ENCODE measurements at places on chromosomes 2 and 18.

- DNase-seq: no peak
These were observed 412.3 kb upstream of the ETAA1 start for GRCh38 chr2:66984864-66985263.

- no peak for DNase-seq
These were observed 98.2 kb downstream of the GAREM1 start for GRCh38 chr18:32372381-32373061.

- no peak for DNase-seq
These were observed 76.4 kb upstream of the DYNC1I2 start for GRCh38 chr2:171610824-171611223.

GRCh38 chr2:197007716-197008628 lies 81.5 kb upstream of the PGAP1 start:
- no peak for DNase-seq

GRCh38 chr18:57389271-57389670 lies 36.9 kb downstream of the ST8SIA3 start:
- no peak for DNase-seq

DNA sequence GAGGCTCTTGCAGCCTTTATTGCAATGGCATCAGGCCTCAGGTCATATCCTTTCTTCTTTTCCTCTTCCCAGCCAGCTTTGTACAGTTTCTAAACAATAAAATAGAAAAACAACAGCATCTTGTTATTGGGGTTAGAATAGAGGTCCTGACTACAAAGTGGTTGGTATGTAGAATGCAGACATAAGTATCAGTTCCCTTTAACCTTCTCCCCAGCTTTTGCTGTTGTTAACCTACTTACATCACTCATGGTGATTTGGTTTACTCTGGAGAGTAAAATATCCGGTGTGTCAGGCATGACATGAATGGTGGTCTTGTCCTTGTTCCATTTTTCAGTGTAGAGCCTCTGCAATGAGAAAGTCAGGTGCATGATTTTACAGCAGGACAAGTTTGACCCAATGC lies 69.8 kb downstream of the NEB start:
- DNase-seq: no peak

GRCh38 chr2:112054847-112055729 lies at the start of gene TMEM87B:
Gene TMEM87B (plus strand): TSS chr2:112055269. CDS start chr2:112055592, 323 bp downstream.
- DNase-seq: peak; percentile 98

DNA sequence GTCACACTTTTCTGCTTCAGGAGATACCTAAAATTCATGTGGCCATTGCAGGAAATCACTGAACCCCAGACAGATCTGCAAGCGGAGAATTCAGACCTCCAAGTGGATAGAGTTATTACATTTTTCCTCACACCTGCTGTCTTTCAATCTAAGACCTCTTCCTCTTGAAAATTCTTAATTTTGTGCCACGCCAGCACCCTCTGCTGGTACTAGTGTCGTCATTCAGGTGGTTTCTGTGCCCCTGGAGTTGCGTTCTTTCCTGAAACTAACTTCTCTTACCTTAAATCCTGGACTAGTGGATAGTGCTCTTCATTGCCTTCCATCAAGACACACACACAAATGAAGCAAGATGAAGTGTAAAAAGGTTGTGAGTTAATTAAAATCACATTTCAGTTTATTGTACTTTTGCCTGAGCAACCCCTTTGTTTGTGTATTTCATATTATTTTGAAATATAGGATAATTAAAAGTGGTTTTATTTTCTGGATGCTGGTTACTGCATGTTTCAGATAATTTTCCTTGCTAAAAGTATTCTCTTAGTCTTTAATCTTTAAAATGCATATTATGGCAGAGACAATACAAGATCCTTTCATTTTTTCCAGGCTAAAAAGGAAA lies 1.6 kb upstream of the DNER start:
- DNase-seq: peak; percentile 59

DNA sequence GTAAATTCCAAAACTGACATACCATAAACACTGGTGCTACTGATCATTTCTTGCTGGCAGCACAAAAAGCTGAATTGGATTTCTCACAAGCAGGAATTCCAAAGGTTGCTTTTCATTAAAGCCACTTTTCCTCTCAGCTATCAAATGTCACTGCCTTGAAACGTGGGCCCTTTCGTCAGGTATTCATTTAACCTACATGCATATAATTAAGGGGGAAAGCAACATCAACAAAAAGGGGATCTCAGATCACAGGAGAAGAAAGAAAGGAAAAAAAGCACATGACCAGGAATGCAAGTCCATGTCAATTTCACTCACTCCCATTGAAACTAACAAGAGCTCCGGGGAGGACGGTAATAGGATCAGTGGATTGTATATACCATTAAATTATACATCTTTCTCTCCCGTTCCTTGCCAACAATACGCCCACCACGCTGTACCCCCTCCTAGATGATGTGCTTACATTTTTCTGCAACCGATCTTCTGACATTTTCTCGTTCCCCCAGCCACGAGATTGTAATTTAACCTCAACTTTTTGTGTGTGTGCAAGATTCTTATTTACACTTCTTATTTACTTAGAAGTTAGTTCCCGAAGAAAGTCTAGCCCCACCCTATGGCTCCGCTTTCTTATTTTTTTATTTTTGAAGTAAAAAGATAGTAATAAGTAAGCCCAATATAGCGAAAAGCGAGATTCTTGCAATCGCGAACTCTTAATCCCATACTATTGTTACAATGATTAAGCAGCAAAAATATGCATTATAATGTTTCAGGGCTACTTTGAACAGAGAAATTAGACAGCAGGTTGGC lies 725 bp downstream of the FIGN start:
- DNase-seq: no peak

DNA sequence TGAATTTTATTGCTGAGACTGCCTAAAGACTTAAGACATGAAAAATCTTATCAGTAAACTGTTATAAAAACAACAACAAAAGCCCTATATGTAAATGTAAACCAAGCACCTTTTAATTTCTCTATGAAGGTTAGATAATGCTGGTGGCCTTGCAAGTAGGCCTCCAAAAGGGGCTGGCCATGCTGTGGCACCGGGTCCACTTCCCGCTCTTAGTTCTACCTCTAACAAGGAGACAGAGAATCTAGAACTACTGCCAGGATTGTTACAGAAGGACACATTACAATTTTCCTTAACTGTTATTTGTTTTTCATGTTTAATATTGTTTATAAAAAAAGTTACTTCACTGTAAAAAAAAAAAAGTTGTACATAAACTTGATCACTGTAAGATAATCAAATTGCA lies 49.0 kb downstream of the UGP2 start:
- DNase-seq: no peak

DNA sequence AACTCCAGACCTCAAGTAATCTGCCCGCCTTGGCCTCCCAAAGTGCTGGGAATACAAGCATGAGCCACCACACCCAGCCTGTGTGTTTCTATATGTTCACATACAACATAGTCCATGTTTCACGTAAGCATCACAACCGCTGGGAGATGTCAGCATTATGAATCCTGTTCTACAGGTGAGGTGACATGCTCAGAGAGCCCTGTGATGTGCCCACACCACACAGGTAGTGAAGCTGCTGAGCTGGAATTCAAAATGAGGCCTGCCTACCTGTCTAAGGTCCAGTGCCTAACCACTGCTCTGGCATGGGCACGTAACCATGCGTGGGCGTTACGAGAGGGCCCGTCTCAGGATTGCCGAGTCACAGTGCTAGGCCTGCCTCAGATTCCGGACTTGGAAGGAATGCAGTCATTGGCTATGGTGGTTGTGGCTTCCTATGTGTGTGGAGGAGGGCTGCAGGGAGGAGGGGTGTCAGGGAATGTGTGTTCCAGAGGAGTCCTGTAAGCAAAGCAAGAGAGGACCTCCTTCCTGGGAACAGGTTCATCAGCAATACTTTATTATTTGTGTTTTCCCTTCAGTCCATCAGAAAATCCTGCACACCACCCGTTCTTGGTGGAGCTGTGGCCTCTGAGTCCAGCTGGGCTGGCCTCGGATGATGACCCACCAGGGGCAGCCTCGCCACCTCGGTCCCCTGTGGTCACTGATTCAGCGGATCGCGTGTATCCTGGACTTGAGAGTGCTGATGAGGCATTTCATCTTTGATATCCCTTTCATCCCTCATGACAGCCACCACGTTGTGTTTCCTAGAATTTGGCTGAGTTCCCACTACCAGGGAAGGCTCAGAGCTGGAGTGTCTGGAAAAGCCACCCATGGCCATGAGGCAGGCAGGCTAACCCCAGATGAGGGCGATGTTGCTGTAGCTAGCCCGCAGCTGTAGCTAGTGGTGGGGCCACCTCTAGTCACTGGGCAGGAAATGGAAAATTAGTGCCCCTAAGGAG lies 31.1 kb downstream of the HK2 start:
- DNase-seq: peak; percentile 36

GRCh38 chr2:96762529-96763311 lies 2.0 kb downstream of the CNNM4 start:
- no peak for DNase-seq

DNA sequence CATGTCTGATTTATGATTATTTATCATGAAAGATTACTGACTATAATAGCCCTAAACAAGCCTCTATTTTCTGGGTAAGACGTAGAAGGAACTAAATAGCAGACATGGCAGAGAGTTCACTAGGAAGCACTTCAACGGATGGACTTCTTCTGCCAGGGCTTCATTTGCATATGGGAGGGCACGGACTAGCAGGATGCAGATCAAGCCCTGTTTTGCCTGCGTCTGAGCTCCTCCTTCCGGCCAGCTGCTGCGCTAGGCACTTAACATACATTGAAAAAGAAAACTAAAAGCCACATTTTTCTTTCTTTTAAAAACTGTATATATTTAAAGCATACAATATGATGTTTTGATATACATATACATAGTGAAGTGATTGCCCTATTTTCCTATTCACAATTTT lies 340.0 kb upstream of the MEX3C start:
- DNase-seq: peak; percentile 60

GRCh38 chr2:24054366-24055010 lies 4.9 kb downstream of the FKBP1B start:
- peak; percentile 57 for DNase-seq

GRCh38 chr2:71930049-71930681 lies 217.5 kb downstream of the CYP26B1 start:
- no peak for DNase-seq

DNA sequence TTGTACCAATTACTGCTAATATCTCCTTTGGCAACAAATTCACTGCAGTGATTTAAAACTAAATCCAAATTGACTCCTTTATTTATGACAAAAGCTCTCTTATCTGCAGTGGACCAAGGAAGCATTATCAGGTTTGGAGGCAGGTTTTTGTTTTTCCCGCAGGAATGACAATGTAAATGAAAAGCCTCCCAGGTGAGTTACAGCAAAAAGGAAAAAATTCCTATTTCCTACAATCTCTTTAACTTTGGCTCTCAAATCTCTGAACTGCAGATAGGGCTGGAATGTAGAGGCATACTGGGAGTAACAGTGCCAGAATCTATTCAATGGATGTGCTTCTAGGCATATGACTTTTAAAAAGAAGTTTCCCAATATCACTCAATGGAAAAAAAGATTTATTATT lies 28.9 kb upstream of the LRP2 start:
- no peak for DNase-seq

DNA sequence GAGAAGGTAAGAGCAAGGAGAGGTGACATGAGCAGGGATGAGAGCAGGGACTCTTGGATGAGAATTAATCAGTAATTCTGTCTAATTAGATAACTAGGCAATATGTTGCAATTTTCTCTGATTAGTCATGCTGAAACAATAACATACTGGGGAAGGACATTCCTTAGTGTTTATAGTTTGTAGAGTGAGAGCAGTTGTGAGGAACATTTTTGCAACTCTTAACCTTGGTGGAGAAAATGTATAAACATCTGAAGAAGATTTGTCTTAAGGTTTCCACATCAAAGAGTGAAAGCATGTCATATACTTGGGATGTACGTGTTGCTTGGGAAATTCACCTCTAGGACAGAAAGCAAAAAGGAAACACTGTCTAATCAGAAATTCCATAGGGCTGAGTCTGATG lies 955.4 kb upstream of the FANCL start:
- no peak for DNase-seq

DNA sequence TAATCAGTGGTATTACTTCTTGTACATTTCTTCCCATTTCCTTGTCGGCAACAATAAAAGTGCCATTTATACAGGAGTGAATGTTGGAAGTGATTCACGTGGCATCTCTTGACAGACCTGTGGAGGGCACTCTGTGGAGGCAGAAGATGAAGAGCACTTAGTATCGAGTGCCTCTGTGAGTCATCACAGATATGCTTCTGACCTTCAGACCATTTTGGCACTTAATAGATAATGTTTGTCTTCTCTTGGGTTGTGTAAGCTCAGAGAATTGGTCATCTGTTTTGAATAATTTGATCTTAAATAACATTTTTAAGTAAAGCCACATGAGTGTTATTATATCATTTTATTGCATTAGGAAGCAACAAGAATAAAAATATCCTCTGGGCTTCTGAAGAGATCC lies 305.5 kb downstream of the PTPRM start:
- no peak for DNase-seq

DNA sequence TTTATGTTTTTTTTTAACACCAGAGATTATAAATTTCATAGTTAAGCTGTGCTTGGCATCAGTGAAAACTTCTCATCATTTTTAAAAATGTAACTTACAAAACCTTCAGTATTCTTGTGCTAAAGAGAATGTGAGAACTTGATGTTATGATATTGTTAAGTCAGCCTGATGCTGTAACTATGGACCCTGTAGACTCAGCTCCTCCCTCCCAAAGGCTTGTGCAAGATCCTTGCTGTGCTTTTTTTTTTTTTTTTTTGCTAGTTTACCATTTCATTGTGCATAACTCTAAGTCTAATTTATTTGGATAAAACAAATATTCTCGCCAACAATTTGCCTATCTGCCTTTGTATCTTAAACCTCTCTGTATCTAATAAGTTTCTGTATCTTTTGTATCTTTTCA lies 12.9 kb upstream of the TFPI start:
- no peak for DNase-seq

DNA sequence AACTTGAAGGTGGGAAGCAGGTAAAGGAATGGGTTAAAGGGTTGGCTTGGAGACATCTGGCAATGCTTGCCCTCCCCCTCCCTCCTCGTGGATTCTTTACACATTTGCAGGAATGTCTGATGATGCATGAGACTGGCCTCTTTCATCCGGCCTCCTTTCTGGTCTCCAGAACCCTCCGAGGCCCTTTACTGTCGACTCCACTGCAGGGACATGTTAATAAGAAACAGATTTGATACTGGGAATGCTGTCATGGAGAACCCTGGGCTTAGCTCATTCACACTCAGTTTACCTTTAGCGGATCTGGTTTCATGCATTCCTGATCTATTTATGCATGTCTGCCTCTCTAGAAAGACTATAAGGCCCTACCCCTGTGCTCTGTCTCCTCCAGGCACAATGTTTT lies 238.7 kb downstream of the TGIF1 start:
- DNase-seq: no peak

DNA sequence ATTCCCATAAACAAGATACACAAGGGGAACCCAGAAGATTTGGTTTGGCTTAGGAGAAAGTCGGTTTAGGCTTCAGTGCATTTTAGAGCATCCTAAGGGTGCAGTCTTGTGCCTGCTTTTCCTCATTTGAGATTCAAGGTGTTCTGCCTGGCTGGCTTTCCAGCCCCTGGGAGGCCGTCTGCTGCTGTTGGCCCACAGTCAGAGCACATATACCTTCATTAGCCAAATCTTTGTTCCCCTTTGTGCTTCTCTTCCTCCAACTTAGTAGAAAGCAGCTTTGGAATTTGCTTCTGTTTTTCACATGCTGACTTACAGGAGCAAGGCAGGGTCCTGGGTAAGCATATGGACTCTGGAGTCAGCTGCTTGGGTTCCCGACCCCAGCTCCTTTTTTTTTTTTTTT lies 477.1 kb upstream of the TCF4 start:
- DNase-seq: no peak
